ENCODE measurements at places on chromosomes 5 and 9. TPM values are rescaled to one million over a fixed set of nuclear protein-coding genes. Genes with fewer than 3 reads are reported as not detected.

PTCH1 gene
- total RNA-seq = 14.2 TPM

FAF2 gene
- total RNA-seq = 31.1 TPM

DNA sequence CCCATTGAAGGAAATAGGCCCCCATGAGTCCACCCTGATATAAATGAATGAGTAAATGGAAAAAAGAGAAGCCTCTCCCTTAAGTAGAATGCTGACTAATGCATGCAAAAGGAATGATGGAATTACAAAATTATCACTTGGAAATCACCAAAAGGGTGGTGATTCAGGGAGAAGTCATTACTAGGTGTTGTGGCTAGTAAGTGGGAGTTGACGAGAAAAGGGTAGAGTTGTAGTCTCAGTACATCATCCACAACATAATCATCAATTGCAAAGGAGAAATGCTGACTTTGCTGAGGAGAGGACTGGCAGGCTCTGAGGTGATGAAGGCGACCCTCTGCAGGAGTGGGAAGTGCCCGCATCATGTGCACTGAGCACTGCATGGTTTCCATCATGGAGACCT lies 201.5 kb upstream of the S1PR3 start:
- DNase-seq = no peak

- DNase-seq = no peak
These were observed 6.4 kb downstream of the CMBL start for GRCh38 chr5:10301266-10301665.

- no peak for DNase-seq
These were observed 71.4 kb downstream of the SERINC5 start for GRCh38 chr5:80184235-80185023.

All from omental fat pad (tissue), 4 donors.